ENCODE measurements at places on chromosomes 2 and 18. TPM values are rescaled to one million over a fixed set of nuclear protein-coding genes. Genes with fewer than 3 reads are reported as not detected.

DNA sequence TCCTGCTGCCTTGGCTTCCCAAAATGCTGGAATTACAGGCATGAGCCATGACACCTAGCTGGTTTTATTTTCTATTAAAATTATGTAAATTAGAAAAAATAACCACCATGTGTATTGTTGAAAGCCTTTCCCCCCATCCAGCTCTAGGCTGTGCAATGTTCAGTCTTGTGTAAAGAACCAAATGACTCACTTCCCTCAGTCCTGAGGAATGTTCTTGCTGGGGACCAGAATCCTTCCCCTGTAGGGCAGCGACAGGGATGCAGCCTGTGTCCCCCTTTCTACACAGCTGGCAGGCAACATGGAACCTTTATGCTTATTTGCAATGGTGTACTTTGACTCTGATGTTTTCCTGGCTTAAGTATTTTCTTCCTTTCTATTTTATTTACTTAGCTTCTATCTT, 29.4 kb downstream of the AOX1 start:
- no peak for DNase-seq

DNA sequence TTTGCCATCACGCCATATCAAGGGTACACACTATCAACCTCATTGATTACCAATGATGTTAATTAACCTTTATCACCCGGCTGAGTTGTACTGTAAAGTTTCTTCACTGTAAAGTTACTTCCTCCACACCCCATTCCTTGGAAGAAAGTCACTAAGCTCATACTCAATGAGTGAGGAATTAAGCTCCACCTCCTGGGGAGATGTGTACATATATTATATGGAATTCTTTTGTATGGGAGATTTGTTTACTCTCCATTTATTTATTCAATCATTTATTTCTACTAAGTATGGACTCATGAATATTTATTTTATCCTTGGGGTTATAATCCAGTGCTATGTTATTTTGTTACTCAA, 56.8 kb downstream of the C2orf74 start:
- DNase-seq: no peak

- no peak for DNase-seq
Observed at GRCh38 chr2:241425368-241425767, 69.3 kb downstream of the FARP2 start.

Gene ADD2
- 1.7 TPM for total RNA-seq

DNA sequence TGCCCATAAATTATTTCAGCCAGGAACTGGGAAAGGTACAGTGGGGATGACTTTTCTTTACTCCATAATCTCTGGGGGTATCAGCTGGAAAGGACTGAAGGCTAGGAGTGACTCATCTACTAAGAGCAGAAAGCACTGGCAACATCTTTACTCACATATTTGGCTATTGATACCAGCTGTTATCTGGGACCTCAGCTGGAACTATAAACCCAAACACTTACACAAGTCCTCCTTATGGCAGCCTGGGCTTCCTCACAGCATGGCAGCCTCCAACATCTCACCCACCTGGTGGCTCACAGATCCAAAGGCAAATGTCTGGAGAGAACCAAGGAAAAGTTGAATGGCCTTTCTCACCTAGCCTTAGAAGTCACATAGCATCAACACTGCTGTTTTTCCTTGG, 379.0 kb upstream of the RND3 start:
- DNase-seq: no peak

Gene TRABD2A
- total RNA-seq: 71.0 TPM

Gene PAX3
- not detected for total RNA-seq

GRCh38 chr2:120559401-120559800, 176.3 kb upstream of the GLI2 start:
- no peak for DNase-seq

DNA sequence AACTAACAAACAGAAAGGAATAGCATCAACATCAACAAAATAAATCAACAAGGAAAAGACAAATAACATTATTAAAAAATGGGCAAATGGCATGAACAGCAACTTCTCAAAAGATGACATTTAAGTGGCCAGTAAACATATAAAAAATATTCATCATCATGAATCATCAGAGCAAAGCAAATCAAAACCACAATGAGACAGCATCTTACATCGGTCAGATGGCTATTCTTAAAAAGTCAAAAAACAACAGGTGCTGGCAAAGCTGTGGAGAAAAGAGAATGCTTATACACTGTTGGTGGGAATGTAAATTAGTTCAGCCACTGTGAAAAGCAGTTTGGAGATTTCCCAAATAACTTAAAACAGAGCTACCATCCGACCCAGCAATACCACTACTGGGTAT, 327.1 kb downstream of the CMPK2 start:
- DNase-seq: no peak

GRCh38 chr18:54240629-54241107, 16.2 kb upstream of the MBD2 start:
- no peak for DNase-seq

GRCh38 chr2:187393211-187393610, 54.8 kb downstream of the CALCRL start:
- no peak for DNase-seq

- DNase-seq: no peak
Observed at GRCh38 chr2:233692648-233693047, at the start of gene UGT1A6. Gene UGT1A6, plus strand, starts transcription at chr2:233692890. Its CDS starts 115 bp downstream, at chr2:233693005.

Gene KIF5C
- total RNA-seq: 1.2 TPM

GRCh38 chr18:13239171-13239956, 20.8 kb downstream of the LDLRAD4 start:
- DNase-seq: no peak

Gene CCDC85A
- total RNA-seq: 0.60 TPM

Gene ARHGEF4
- total RNA-seq: 18.0 TPM

GRCh38 chr2:235492850-235493344, 946 bp upstream of the AGAP1 start:
- peak; percentile 59 for DNase-seq

GRCh38 chr18:47826157-47827074, 104.0 kb downstream of the SMAD2 start:
- no peak for DNase-seq

DNA sequence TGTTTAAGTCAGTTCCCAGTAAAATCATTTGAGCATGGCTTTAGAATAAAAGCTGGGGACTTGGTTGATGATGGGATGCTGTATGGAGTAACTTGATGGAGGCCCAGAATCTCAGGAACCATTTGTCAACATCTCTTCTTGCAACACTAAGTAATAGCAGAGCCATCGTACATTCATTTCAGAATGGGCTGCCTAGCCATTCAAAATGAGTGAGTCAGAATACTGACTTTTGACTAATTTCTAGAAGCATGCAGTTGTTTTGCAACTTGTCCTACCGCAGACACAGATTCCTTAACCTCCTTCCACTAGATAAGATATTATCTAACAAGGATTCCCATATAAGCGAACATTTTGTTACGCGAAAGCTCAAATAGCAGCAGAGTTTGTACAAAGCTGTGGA, 229.5 kb downstream of the CNTNAP5 start:
- no peak for DNase-seq

Measured in ovary (tissue), 10 donors.